ENCODE measurements at places on chromosomes 2 and 18. TPM values are rescaled to one million over a fixed set of nuclear protein-coding genes. Genes with fewer than 3 reads are reported as not detected.

DNA sequence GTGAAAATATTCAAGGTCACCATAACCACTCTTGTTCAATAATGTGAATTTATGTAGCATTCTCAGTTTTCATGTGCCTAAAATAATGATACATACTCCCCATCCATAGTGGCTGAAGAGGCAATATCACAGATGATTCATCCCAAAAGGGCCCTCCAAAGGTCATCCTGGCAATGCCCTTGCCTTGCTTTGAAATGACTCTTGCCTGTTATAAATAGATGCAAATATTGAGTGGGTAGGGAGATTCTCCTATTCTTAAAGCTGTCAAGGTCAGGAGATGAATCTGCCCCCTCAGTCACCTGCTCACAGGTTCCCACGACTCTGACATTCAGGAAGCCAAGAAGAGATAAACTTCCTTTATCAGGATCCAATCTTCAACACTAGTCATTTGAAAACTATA lies 490.5 kb downstream of the TNS1 start:
- no peak overlapping the region for H3K27ac ChIP-seq
- H3K27me3 ChIP-seq = no peaks in the 10 kb centered on the region
- no peak for DNase-seq
- H3K4me3 ChIP-seq = no peak overlapping the region
- H3K36me3 ChIP-seq = no peaks in the 10 kb centered on the region

- no peaks in the 10 kb centered on the region for H3K4me1 ChIP-seq
- no peaks in the 10 kb centered on the region for H3K27me3 ChIP-seq
- DNase-seq = no peak
- no peak overlapping the region for H3K4me3 ChIP-seq
- no peak overlapping the region for H3K27ac ChIP-seq
Observed at GRCh38 chr2:96680561-96681141, 38.1 kb downstream of the FER1L5 start.

DNA sequence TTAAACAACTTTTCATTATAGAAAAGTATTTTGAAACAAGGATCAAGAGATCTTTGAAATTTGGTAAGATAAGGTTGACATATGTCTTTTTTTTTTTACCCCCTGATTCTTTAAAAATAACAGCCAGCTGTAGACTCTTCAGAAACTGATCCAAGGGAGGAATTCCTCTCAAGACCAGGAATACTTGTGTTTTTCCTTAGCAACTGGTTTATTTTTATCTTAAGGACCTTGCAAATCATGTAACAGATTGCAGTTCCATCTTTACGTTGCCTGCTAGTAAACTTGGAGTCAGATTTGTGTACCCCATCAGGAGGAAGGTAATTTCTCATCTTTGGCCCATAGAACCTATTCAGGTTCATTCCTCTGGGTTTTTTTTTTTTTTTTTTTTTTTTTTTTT lies 71.6 kb downstream of the BOLA3 start:
- peaks cover 15% of the 10 kb centered on the region for H3K36me3 ChIP-seq
- no peak for DNase-seq
- H3K4me1 ChIP-seq = peaks cover 3% of the 10 kb centered on the region
- peak overlapping the region; percentile 2 for H3K4me3 ChIP-seq

DNA sequence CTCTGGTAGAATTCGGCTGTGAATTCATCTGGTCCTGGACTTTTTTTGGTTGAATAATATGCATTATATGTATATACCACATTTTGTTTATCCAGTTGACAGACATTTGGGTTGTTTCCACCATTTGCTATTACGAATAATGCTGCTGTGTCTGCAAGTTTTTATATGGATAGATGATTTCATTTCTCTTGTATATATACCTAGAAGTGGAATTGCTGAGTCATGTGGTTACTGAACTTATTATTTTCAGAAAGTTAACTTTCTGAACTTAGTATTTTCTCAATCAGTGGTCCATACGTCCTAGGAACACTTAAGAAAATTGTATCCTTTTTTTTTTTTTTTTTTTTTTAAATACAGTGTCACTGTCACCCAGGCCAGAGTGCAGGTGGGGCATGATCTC lies 63.3 kb downstream of the RIF1 start:
- peaks cover 37% of the 10 kb centered on the region for H3K36me3 ChIP-seq
- H3K27me3 ChIP-seq = no peaks in the 10 kb centered on the region
- peaks cover 2% of the 10 kb centered on the region for H3K4me1 ChIP-seq
- DNase-seq = no peak
- no peak overlapping the region for H3K4me3 ChIP-seq

DNA sequence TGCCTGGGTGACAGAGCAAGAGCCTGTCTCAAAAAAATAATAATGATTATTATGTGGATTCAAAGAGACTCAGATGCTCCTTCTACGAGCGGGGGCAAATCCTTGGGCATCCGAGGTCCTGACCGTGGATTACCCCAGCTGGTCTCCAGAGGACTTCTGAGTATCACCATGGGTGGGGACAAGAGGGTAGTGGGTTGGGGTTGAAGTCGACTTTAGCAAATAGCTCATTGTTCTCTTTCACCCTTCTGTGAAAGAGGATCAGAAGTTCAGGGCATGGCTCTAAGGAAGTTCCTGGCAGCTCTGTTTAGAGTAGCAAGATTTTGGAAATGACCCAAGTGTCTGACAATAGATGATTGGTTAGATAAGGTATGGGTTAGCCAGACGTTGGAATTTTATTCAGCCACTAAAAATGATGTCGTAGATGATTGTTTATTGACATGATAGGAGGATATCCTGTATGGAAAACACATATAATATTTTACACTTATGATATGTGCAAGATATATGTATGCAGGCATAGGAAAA lies 59.0 kb upstream of the SPRED2 start:
- no peak overlapping the region for H3K27ac ChIP-seq
- peaks cover 3% of the 10 kb centered on the region for H3K36me3 ChIP-seq
- no peaks in the 10 kb centered on the region for H3K4me1 ChIP-seq
- peaks cover 6% of the 10 kb centered on the region for H3K27me3 ChIP-seq

IL1B gene
- total RNA-seq = not detected

FRZB gene
- 90.8 TPM for total RNA-seq
